ENCODE measurements at places on chromosomes 11 and 22. TPM values are rescaled to one million over a fixed set of nuclear protein-coding genes. Genes with fewer than 3 reads are reported as not detected.
A peak's percentile ranks its signal among the peaks of the same experiment; 100 is the strongest.

GRCh38 chr11:13291361-13291760 lies 13.8 kb downstream of the BMAL1 start:
- no peaks in the 10 kb centered on the region for H3K27me3 ChIP-seq
- no peak for DNase-seq
- no peak overlapping the region for H3K4me3 ChIP-seq
- H3K27ac ChIP-seq: no peak overlapping the region
- no peaks in the 10 kb centered on the region for H3K36me3 ChIP-seq

DNA sequence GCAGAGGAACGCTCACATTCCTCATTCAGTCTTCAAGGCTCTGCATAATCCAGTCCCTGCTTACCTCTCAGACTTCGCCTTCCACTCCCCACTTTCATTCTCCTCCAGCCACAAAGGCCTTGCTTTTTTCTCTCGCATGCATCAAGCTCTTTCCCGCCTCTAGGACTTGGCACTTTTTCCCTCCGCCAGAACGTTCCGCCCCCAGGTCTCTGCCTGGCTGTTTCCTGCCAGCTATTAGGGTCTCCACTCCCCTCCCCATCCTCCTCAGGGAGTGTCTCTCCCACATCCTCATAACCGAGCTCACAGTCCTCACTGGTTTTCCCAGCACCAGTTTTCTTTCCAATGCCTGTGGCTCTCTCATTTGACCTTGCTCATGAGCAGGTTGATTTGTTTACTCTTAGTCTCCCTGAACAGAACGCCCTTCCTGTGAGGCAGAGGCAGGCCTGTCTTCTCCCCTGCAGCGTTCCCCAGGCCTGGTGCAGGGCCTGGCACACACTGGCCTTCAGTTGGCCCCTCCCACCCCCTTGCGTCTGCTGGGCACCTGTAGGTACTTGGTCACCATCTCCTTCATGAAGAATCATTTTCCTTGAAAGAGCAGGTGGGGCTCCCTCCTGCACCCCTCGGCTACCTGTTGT lies 75.2 kb downstream of the RTL6 start:
- DNase-seq: no peak
- no peaks in the 10 kb centered on the region for H3K36me3 ChIP-seq
- no peaks in the 10 kb centered on the region for H3K4me1 ChIP-seq
- H3K27ac ChIP-seq: no peak overlapping the region
- no peak overlapping the region for H3K4me3 ChIP-seq
- no peaks in the 10 kb centered on the region for H3K27me3 ChIP-seq

Gene TRPC6
- total RNA-seq: 0.34 TPM

Gene C11orf21
- not detected for total RNA-seq

GRCh38 chr11:9267680-9268079 lies 2.5 kb upstream of the DENND5A start:
- no peak overlapping the region for H3K4me3 ChIP-seq
- peaks cover 4% of the 10 kb centered on the region for H3K36me3 ChIP-seq
- no peak overlapping the region for H3K27ac ChIP-seq

DNA sequence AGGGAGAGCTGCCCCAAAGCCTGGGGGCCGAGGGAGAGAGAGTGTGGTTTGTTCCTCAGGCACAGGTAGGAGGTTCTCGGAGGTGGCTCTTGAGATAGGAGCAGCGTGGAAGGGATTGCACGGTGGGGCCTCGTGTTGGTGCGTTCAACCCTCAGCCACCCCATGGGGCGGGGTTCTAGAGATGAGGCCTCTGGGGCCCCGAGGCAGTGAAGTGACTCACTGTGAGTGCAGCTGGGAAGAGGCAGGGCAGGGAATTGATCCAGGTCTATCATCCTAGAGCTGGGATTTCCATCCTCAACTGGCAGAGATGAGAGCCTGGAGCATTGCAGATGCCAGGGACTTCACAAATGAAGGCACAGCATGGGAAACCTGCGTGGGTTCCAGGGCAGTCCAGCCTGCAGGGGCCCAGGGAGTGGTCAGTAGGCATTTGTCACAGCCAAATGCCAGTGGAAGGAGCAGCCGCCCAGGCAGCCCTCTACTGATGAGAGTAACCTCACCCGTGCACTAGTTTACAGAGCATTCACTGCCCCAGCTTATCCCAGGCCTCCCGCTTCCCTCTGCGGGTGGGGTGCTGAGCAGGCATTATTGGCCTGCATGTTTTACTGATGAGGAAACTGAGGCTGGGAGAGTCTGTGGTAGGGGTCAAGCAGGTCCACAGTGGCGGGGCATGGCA lies 5.1 kb upstream of the SMARCB1 start:
- no peak overlapping the region for H3K27ac ChIP-seq
- peaks cover 41% of the 10 kb centered on the region for H3K4me1 ChIP-seq
- peak; percentile 46 for DNase-seq
- no peaks in the 10 kb centered on the region for H3K27me3 ChIP-seq

GRCh38 chr11:114447892-114448291 lies 8.6 kb downstream of the REXO2 start:
- no peak overlapping the region for H3K4me3 ChIP-seq
- no peaks in the 10 kb centered on the region for H3K27me3 ChIP-seq
- DNase-seq: peak; percentile 40
- peak overlapping the region; percentile 74 for H3K27ac ChIP-seq
- H3K4me1 ChIP-seq: peaks cover 20% of the 10 kb centered on the region

Gene ZC3H12C
- 6.4 TPM for total RNA-seq

GRCh38 chr11:117918366-117919255 lies 10.6 kb downstream of the TMPRSS13 start:
- no peaks in the 10 kb centered on the region for H3K36me3 ChIP-seq
- no peak overlapping the region for H3K27ac ChIP-seq
- no peaks in the 10 kb centered on the region for H3K27me3 ChIP-seq
- DNase-seq: no peak

DNA sequence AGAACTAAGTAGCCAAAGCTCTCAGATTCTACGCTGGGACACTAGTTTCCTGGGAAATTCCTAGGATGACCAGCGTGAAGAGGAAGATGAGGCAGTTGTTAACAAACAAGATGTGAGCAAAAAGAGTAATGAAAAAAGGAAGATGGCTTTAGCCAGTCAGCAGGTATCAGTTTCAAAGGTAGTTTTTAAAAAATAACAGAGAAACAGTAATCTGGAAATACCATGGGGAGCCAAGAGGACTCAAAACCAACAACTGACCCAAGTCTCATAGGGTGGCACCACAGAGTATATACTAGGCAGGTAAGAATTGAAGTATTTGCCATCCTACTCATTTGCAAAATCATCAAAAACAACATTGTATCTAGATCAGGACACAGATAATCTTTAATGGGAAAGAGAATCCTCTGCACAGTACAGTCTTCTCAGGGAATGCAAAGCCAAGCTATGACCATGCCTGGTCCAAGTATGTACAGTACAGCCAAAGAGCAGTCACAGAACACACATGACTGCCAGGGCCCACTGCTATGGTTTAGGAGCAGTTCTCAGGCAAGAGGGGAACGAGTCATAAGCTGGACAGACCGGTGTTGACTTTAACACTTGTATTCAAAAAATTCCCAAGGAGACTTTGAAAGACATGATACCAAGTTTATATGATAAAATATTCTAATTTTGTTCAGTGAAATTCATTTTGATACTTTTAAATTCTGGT lies 20.6 kb downstream of the MSANTD4 start:
- no peak for DNase-seq
- H3K4me3 ChIP-seq: no peak overlapping the region
- no peaks in the 10 kb centered on the region for H3K27me3 ChIP-seq
- H3K36me3 ChIP-seq: 0 out of 2 replicates have a peak, but pooled peaks cover 2% of the 10 kb centered on the region
- no peak overlapping the region for H3K27ac ChIP-seq
- H3K4me1 ChIP-seq: no peaks in the 10 kb centered on the region

- H3K36me3 ChIP-seq: no peaks in the 10 kb centered on the region
- no peak for DNase-seq
- no peaks in the 10 kb centered on the region for H3K4me1 ChIP-seq
- H3K27me3 ChIP-seq: no peaks in the 10 kb centered on the region
- H3K27ac ChIP-seq: no peak overlapping the region
- no peak overlapping the region for H3K4me3 ChIP-seq
Observed at GRCh38 chr22:43302531-43303041, 40.6 kb downstream of the SCUBE1 start.

Gene OR52E1
- not detected for total RNA-seq

DNA sequence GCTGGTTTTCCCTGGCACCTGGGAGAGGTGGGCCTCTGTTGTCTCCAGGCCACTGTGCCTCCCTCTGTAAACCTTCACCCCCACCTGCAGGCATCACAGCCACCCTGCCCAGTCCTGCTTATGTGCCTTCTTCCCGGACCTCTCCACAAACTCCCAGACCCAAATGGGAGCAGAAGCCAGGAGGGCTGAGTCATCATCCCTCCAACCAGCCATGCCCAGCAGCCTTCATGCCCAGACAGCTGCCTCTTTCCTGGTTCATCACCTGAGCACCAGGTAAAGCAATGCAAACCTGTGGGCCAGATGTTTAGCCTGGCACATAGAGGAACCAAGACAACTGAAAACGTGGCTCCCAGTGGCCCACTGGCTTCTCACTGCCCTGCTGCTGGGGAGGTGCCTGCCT lies 2.1 kb upstream of the TMPRSS4 start:
- no peaks in the 10 kb centered on the region for H3K4me1 ChIP-seq
- H3K4me3 ChIP-seq: no peak overlapping the region
- DNase-seq: no peak
- H3K27ac ChIP-seq: no peak overlapping the region
- H3K36me3 ChIP-seq: no peaks in the 10 kb centered on the region
- no peaks in the 10 kb centered on the region for H3K27me3 ChIP-seq

- H3K4me1 ChIP-seq: no peaks in the 10 kb centered on the region
- H3K36me3 ChIP-seq: peaks cover 2% of the 10 kb centered on the region
- H3K27me3 ChIP-seq: no peaks in the 10 kb centered on the region
- H3K27ac ChIP-seq: no peak overlapping the region
Observed at GRCh38 chr11:10181811-10182210, 112.2 kb downstream of the SBF2 start.

DNA sequence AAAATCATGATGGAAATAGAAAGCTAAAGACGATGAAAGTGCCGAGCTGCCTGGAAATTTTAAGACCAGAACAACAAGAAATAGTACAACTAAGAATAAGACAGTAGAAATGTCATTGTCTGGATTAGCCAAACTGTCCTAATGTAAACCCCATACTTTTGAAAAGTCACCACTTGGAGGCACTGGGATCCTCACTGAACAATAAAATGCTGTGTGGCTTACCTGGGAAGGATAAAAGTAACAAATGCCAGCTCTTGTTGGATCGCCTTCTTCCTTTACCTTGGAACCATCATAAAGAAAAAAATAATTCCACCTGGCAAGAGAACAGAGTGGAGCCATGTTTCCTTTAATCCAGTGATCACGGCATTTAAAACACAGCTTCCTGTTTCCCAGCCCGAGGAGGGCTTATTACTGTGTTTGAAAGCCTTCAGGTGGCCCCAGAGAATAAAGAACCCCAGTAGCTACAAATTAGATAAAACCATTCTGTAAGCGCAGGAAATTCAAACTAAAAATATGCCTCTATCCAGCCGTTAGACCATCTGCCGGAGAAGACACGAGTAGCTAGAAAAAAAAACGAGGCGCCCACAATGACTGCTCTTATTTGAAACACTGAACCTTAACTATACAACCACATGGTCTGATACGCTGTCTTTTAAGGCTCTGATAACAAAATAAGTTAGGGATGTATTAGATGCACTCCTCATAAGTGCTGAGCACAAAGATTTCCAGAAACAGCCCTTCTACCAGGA lies 4.4 kb downstream of the HPS4 start:
- peaks cover 58% of the 10 kb centered on the region for H3K36me3 ChIP-seq
- DNase-seq: no peak
- H3K27me3 ChIP-seq: no peaks in the 10 kb centered on the region
- no peak overlapping the region for H3K4me3 ChIP-seq
- no peak overlapping the region for H3K27ac ChIP-seq

Gene TRIM48
- total RNA-seq: not detected

Gene ACR
- not detected for total RNA-seq

Gene GGT5
- total RNA-seq: not detected

Gene SCUBE2
- not detected for total RNA-seq

GRCh38 chr22:26374391-26375026 lies 54.6 kb upstream of the ASPHD2 start:
- no peaks in the 10 kb centered on the region for H3K4me1 ChIP-seq
- no peak overlapping the region for H3K27ac ChIP-seq
- no peak overlapping the region for H3K4me3 ChIP-seq
- DNase-seq: no peak
- peaks cover 40% of the 10 kb centered on the region for H3K27me3 ChIP-seq
- H3K36me3 ChIP-seq: no peaks in the 10 kb centered on the region

DNA sequence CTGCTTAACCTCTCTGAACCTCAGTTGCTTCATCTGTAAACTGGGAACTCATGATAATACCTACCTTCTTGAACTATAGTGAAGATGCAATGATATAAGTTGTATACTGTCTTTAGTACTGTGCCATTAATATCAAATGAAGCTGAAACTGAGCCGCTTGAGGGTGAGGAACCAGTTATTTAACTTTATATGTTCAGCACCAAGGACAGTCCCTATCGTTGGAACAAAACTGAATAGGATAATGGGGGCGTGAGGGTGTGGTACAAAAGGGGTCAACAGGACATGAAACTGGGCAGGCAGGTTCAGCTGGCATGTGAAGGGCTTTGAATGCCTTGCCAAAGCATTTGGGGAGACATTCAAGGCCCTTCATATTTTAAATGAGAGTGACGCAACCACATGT lies 112.6 kb downstream of the C11orf91 start:
- H3K27me3 ChIP-seq: peaks cover 12% of the 10 kb centered on the region
- no peak overlapping the region for H3K27ac ChIP-seq
- DNase-seq: no peak
- H3K36me3 ChIP-seq: no peaks in the 10 kb centered on the region
- no peak overlapping the region for H3K4me3 ChIP-seq

Gene KLHL35
- 0.41 TPM for total RNA-seq

Gene PDE3B
- 0.03 TPM for total RNA-seq

DNA sequence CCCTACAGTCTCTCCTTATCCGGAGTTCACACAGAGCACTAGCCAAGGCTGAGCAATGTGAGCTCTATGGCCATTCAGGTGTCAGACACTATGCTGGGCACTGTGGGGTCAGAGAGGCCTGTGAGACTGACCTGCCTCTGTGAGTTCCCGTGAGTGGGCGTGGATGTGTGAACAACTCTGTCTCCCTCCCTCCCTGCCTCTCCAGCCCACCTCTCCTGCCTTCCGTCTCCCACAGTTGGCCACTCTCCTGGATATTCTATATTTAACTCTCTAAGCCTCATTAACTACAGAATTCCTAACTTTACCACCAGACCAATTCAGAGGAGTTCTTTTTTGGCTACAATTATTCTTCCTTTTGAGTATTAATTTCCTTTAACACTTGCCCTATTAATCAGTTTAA lies 191.6 kb upstream of the NCAM1 start:
- H3K36me3 ChIP-seq: no peaks in the 10 kb centered on the region
- no peak for DNase-seq
- no peaks in the 10 kb centered on the region for H3K4me1 ChIP-seq
- no peak overlapping the region for H3K27ac ChIP-seq
- H3K27me3 ChIP-seq: no peaks in the 10 kb centered on the region
- no peak overlapping the region for H3K4me3 ChIP-seq

GRCh38 chr11:67287355-67288197 lies 1.5 kb upstream of the ANKRD13D start:
- H3K27me3 ChIP-seq: no peaks in the 10 kb centered on the region
- peaks cover 89% of the 10 kb centered on the region for H3K36me3 ChIP-seq
- H3K4me3 ChIP-seq: peak overlapping the region; percentile 72
- peaks cover 29% of the 10 kb centered on the region for H3K4me1 ChIP-seq
- H3K27ac ChIP-seq: peak overlapping the region; percentile 79

GRCh38 chr11:64560139-64560771 lies 30.8 kb upstream of the SLC22A12 start:
- H3K36me3 ChIP-seq: no peaks in the 10 kb centered on the region
- H3K4me3 ChIP-seq: no peak overlapping the region
- peaks cover 4% of the 10 kb centered on the region for H3K27me3 ChIP-seq
- no peak overlapping the region for H3K27ac ChIP-seq
